ENCODE measurements at places on chromosomes 16 and 17.

DNA sequence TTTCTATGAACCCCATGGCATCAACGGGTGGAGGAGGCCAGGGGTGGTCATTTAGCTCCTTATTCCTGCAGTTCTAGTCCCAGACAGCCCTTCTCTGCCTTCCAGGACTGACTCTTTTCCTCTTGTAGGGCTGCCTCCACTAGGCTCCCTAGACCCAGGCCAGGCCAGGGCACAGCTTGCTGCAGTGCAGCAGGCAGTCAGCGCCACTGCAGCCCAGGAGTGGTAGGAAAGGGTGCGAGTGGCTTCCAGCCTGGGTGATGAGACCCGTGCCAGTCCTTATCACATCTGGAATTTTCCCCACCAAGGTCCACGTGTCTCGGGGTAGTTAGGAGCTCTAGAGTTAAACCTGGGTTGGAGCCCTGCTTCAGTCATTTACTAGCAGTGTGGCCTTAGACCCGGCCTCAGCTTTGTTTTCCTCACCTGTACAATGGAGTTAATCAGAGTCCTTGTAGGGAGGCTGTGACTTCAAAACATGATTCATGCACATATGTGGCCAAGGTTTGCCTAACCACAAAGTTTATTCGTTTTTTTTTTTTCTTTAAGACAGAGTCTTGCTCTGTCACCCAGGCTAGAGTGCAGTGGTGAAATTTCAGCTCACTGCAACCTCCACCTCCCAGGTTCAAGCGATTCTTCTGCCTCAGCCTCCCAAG, 4.7 kb downstream of the SLC5A11 start:
- no peak for DNase-seq

DNA sequence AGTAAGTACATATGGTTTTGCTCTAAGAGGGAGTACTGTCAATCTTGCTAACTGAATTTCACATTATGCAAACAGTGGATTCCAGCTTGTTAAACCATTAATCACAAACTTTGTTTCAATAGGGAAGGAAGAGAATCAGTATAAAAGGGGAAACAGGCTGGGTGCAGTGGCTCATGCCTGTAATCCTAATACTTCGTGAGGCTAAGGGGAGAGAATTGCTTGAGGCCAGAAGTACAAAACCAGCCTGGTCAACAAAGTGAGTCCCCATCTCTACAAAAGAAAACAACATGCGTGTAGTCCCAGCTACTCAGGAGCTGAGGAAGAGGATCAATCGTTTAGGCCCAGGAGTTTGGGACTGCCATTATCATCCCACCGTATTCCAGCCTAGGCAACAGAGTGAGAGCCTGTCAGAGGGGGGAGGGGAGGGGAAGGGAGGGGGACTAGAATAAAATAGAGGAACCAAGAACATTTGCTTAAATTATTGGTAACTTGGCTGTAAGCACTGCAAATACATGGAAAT, 65.7 kb downstream of the FBXL20 start:
- DNase-seq, result no peak

GRCh38 chr16:86791287-86792035, 213.1 kb downstream of the FOXL1 start:
- DNase-seq, result no peak

- no peak for DNase-seq
These were observed 2.5 kb downstream of the HOXB1 start for GRCh38 chr17:48528153-48528935.

DNA sequence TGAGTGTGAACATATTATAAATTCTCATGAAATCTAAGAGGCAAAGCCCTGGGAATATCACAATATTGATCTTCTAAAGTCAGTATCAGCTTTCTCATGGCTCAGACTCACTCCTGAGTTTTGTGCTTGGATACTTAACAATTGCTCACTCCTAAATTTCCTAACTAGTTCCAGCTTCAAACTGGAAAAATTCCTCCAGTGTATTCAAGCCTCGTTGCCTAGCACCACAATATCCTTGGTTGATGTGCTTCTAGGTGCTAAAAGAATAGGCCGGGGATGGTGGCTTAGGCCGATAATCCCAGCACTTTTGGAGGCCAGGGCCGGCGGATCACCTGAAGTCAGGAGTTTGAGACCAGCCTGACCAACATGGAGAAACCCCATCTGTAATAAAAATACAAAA, 62.5 kb downstream of the XYLT1 start:
- DNase-seq, result no peak

DNA sequence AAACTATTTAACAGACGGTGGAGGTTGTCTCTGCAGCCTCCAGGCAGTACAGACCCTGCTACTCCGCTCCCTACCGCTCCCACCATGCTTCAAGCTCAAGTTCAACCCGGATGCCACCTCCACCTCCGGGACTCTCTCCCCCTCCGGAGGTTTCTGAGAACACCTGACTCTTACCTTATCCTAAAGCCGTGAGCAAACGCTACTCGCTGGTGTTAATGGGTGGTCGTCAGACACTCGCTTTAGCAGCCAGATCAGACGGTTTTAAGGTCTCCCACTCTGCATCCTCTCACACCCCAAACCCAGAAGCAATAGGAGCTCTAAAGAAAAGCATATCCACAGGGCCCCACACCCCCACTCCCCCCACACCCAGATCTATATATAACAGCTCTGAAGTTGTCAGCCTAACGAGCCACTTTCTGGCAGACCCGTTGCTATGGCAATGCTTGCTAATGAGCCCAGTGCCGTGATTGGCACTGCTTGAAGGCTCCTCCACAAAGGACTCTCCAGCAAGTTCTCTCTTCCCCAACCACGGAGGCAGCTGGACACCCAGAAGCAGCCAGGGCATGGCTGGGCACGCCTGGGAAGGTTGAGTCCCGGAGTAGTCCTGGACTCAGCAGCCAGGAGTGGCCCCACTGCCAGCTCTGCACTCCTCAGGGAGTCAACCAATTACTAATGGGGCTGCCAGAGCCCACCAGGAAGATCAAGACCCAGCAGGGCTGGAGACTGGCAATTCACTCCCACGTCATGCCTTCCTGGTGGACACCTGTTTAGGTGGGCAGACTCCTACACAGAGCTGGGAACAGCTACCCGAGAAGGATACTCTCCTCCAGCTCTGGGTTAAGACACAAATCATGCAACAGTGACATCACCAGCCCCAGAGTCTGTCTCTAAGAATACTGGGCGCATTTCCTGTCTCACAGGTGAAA, 121.2 kb upstream of the RCVRN start:
- no peak for DNase-seq

DNA sequence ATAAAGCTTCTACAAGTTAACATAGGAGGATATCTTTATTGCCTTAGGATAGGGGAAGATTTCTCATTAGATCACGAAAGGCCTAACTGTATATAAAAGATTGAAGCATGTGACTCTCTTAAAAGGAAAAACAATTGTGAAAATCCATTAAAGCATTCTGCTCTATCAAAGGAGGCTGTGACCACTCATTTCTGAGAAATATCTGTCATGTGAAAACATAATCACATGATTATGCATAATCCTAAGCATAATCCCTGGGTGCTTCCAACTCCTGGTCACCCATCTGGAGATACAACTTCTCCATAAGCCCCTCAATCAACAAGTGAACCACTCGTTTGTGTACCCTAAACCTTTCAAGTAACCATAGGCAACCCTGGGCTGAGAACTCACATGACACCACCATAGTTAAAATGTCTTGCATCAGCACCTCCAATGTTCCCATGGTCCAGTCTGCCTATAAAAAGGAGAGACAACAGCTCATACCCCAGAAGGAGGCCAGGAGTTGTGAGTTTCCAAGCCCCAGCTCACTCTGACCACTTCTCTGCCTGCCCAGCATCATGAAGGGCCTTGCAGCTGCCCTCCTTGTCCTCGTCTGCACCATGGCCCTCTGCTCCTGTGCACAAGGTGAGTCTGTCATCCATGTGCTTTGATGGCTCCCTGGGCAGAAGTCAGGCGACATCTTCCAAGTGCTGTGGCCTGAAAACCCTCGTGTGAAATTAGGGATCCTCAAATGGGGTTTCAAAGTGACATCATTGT, at the start of gene CCL18:
Gene CCL18 (plus strand): TSS at position 487 of the 756 bp plus-strand sequence. CDS start 71 bp downstream, at position 558.
- DNase-seq, result no peak

GRCh38 chr16:84055366-84055765, 12.8 kb upstream of the SLC38A8 start:
- DNase-seq, result no peak

- DNase-seq, result no peak
These were observed 235.2 kb upstream of the TNRC6C start for GRCh38 chr17:77723071-77723908.

GRCh38 chr17:70525961-70526360, 356.6 kb downstream of the KCNJ2 start:
- no peak for DNase-seq

DNA sequence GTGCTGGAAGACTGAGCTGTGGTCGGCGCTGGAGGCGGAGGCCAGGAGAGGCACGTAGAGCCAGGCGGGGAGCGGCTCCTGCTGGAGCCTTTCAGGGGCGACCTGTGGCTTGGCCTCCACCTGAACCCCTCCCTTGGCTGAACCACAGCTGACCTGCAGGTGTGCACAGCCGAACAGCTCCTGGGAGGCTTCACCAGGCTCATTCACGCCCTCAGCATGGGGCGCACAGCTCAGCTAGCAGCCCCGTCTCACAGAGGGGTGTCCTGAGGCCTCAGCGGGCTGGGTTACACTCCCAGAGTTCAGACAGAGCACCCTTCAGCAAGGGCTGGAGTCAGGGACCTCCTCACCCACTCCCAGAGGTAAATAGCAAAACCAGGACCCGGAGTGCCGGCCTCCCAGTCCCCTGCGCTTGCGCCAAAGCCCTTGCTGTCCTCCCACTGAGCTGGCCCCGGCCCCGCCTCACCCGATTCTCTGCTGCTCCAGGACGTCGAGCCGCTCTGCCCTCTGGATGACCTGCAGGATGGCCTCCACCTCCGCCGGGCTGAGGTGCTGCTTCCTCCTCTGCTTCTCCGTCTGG, 31.7 kb downstream of the RPH3AL start:
- DNase-seq, result no peak

- DNase-seq, result no peak
These were observed at the start of gene CES4A for GRCh38 chr16:66988197-66988788. Gene CES4A (plus strand): TSS chr16:66988589. CDS start chr16:66988773, 184 bp downstream.

DNA sequence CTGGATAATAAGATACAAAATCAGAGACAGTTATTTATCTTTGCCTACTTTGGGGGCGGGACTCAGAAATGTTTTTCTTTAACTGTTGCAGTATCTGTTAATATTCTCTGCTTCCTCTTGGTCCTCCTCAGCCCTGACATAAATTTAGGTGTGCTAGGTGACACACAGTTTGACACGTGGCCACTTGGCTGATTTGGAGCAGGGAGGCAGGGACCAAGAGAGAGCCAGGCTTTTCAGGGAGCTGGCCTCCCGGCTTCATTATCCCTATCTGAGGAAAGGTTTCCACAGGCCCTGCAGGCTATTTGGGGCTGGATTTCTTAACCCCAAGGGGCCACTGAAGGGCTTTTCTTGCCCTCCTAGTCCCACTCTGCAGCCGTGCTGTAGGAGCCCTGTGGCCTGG, 20.1 kb upstream of the NAT9 start:
- no peak for DNase-seq

DNA sequence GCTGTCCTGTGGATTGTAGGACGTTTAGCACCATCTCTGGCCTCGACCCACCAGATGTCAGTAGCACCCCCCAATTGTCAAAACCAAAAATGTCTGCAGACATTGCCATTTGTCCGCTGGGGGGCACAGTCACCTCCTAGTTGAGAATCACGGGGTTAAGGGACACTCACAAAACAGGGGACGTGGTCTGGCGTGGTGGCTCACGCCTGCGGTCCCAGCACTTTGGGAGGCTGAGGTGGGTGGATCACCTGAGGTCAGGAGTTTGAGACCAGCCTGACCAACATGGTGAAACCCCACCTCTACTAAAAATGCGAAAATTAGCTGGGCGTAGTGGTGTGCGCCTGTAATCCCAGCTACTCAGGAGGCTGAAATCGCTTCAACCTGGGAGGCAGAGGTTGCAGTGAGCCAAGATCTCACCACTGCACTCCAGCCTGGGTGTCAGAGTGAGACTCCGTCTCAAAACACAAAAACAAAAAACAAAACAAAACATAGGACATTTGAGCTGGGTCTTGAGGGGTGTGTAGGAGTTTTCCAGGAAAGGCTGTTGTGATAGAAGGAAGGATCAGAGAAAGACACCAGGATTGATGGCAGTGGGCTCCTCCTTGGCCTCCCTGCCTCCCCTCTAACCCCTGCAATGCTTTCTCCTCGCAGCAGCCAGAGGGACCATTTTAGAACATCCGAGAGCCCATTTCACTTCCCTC, 171.8 kb upstream of the GSE1 start:
- DNase-seq, result no peak

DNA sequence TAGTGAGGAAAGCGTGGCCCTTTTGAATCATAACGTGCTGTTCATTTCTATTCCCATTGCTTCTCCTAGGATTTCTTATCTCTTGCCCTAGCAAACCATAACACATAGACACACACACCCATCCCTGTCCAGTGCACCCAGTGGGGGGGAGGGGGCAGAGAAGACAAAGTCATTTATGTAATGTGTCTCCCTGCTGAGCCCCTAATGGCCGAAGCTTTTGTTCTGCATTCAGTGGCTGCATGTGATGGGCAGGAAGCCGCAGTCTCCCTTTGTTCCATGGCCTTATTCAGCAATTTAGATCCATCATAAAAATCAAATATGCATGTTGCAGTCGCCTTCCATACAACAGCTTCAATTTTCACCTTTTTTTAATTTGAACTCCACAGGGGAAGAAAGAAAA, 325.4 kb downstream of the ZFHX3 start:
- no peak for DNase-seq

DNA sequence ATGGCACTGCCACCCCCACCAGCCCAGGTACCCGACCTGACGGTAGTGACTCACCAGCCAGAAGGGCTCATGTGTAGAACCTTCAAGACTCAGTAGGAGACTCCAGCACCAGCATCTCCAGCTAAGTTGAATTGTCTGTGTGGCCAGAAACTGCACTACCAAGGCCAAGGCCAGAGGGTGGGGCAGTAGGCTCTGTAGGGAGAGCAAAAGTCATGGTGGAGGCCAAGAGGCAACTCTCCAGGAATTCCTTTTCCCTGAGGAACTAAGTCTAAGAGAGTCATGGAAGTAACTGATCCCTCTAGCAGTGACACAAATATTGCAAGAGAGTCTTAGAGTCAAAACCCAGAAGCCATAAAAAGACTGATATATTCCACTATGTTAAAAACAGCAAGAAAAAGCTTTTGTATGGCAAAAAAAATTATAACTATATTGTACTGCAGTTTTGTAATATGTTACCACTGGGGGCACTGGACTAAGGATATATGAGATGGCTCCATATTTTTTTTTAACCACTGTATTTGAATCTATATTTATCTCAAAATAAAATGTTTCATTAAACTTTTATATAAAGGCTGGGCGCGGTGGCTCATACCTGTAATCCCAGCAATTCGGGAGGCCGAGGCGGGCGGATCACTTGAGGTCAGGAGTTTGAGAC, 30.2 kb upstream of the GUCY2D start:
- DNase-seq, result no peak

DNA sequence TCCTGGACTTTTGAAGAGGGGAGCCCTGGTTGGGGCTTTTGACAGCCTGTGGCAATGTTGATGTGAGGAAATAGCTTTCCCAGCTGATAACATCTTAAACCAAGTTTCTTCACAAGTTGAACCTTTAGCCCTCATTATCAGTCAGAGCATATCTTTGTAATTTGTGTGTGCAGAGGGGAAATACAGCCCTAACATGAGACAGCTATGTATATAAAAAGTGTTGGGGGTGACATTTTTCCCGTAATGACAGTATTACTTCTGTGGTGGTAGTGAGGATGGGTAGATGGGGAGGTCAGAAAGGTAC, 221.1 kb downstream of the FTO start:
- DNase-seq, result no peak

GRCh38 chr17:32112416-32112815, 29.9 kb upstream of the RHOT1 start:
- DNase-seq, result no peak

Data from fibroblast of skin of left quadriceps (primary cell).